ENCODE measurements at places on chromosomes 2 and 18.

- no peak for DNase-seq
These were observed 199.5 kb upstream of the SALL3 start for GRCh38 chr18:78779996-78780718.

DNA sequence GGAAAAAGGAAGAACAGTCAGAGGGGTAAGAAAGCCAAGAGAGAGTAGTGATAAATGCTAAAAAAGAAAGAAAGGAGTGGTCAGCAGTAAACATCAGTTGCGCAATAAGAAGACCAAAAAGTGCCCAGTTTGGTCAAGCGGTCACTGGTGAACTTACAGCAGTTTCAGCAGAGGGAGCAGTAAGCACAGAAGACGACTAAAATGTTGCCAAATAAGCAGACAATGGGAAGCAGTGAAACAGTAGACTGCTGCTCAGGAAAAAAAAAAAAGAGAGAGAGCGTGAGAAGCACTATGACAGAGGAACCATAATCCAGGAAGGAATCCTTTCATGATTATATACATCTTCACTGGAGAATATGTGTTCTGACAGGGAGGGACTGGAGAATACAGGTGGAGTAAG is 45.8 kb downstream of the DNAJC10 start:
- DNase-seq = no peak

DNA sequence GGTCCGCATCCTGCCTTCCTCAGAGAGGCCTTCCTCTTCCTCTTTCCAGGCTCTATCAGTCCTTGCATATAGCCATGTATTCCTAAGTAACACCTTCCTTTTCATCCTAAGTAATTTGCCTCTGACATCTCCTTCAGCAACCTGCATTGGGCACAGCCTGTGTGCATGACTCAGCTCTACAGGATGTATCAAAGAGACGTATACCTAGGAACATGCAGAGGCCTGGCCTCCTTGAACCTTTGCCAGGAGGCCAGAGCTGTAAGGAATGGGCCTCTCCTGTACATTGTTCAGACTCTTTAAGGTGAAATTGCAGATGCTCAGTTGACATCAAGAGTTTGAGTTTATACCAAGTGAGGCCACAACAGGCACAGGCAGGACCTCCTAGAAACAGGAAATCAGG is 76.0 kb upstream of the CELF4 start:
- no peak for DNase-seq

GRCh38 chr2:18378020-18378653 is 182.3 kb downstream of the RDH14 start:
- no peak for DNase-seq

DNA sequence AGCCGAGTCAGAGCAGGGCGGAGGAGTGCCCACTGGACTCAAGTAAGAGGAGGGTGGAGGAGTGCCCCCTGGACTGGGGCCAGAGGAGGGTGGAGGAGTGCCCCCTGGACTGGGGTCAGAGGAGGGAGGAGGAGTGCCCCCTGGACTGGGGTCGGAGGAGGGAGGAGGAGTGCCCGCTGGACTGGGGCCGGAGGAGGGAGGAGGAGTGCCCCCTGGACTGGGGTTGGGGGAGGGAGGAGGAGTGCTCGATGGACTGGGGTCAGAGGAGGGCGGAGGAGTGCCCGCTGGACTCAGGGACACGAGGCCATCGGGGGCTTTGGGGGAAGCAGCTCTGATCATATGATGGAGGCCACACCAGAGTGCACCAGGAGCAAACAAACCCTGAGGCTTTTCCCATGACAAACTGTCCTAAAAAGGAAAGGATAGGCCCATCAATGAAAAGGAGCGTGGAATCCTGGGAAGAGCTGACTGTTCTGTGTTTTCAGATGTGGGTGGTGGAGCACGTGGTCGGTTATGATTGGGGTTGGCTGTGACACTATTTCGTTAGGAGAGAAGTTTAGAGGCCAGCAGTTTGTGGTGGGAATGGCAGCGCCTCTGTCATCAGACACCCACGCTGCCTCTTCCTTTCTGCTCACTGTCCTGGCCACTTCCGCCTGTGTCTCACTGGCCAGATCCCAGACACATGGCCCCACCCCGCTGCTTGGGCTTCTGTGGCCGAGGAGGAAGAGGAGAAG is 24.5 kb upstream of the HPCAL1 start:
- DNase-seq = peak; percentile 72

DNA sequence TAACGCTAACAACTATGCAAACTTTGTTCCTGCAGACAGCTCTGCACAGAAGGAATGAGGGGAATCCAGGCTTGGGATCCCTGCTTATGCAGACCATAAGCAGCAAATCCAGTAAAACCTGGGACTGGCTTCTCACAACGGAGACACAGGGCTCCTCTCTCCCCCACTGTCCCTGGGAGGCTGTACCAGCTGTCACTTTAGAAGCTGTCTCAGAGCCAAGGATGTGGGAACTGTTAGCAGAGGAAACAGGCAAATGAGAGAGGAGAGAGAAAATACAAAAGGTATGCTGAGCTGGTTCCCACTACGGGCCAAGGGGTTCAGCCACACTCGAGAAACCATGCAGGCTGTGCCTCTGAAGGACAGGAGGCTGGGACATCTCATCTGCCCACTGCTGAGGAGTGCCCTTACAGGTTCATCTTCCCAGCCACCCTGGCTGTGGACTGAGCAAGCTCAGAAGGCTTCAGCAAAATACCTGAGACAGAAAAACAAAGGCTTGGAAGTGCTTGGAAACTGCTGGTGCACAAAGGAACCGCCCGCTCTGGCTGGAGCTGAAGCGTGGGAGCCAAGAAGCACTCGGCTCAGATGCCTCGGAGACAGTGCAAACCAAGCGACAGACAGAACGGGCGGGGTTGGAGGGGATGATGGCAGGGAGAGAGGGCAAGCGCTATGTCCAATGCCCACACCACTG is 72.5 kb downstream of the FAM210A start:
- DNase-seq = no peak

DNA sequence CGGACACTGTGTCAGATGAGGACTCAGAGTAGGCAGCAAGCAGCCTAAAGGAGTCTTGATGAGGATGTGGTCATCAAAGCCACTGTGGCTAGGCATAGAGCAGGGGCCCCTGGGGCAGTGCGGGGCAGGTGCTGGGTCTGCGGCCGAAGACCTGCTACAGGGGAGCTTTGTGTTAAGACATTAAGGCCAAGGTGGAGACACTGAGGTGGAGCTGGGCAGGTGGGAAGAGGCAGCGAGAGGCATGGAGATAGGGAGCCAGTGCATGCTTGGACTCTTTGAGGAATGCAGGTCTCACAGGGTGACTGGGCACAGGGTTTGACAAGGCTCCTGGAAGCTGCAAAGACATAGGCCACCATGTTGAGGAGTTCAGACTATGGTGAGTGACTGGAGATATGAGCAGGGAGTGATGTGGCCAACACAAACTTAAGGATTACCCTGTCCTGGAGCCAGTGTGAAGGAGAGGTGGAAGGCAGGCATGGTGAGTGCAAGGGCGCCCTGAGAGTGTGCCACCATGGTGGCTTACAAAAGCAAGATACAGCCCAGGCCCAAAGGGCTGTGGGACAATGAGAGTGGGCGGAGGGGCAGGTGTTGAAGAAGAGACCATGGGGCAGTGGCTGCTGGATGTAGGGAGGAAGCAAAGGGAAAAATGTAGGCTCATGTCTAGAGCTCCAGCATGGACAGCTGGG is 450.9 kb upstream of the HS6ST1 start:
- no peak for DNase-seq

GRCh38 chr18:48475635-48476549 is 62.9 kb upstream of the CTIF start:
- peak; percentile 56 for DNase-seq
